A172 (cell line): ENCODE measurements at places on chromosomes 16 and 17.

- DNase-seq: no peak
Measured at GRCh38 chr17:68719431-68719830, 118.3 kb upstream of the FAM20A start.

DNA sequence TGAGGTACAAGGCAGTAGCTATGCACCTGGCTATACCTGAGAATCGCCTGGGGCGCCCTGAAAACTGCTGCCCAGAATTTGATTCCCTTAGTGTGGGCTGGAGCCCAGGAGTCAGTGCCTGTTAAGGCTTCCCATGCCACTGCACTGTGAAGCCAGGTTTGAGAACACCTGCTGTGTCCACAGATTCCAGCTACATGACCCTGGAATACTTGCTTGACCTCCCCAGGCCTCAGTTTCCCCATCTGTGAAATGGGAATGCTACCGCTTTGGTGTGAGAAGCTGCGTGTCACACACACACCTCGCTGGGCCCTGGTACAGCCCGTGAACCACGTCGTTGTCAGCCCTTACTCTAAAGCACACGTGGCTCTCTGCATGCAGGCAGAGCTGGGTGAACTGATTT is 271.0 kb downstream of the C16orf95 start:
- no peak for DNase-seq

DNA sequence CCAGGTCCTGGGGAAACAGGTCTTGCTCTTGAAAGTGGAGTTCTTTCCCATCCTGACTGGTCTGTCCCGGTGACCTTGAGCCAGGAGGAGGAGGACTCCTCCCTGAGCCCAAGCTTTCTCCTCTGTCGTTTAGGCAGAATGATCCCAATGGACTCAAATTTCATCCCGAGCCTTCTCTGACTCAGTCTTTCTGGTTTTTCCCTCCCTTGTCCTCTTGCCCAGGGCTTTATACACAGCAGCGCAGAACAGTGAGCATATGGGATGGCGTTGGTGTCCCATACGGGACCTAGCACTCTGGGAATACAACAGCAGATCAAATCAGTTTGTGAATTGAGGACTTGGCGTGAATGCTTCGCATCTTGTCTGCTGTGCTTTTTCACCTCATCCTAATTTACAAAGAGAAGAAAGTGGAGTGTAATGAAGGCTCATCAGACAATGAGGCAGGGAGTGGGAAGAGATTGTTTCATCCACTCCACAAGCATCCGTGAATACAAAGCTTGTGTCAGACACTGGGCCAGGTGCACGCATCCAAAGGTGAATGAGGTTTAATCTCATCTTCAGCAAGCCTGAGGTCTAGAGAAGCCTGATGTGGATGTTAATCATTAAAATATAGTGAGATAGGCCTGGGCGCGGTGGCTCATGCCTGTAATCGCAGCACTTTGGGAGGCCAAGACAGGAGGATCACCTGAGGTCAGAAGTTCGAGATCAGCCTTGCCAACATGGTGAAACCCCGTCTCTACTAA is 1.1 kb upstream of the XYLT1 start:
- DNase-seq: no peak

DNA sequence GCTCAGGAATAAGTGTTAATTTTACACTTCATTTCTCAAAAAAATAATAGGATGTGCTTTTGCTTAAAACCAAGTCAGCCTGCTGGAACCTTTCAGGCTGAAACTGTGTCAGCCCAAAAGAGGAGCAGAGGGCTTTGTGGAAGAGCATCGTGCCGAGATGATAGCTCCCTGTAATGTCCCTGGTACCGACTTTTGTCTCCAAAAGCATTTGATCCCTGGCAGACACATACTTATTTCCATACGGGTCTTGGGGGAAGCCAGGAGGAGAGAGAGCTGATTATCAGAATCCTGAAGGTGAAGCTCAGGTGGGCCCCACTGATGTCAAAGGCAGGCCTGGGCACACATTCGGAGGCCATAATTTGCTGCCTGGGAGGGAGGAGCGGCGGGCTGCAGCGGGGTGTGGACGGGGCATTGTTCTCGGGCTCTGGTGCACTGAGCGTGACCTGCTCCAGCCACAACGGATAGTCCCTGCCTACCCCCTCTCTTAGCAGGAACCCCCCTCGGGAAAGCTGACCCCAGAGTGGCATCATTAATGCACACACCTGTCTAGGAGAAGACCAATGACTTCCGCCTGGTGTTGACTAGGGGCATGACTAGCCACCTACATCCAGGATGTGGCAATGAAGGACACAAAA is 155.9 kb downstream of the C16orf78 start:
- no peak for DNase-seq

DNA sequence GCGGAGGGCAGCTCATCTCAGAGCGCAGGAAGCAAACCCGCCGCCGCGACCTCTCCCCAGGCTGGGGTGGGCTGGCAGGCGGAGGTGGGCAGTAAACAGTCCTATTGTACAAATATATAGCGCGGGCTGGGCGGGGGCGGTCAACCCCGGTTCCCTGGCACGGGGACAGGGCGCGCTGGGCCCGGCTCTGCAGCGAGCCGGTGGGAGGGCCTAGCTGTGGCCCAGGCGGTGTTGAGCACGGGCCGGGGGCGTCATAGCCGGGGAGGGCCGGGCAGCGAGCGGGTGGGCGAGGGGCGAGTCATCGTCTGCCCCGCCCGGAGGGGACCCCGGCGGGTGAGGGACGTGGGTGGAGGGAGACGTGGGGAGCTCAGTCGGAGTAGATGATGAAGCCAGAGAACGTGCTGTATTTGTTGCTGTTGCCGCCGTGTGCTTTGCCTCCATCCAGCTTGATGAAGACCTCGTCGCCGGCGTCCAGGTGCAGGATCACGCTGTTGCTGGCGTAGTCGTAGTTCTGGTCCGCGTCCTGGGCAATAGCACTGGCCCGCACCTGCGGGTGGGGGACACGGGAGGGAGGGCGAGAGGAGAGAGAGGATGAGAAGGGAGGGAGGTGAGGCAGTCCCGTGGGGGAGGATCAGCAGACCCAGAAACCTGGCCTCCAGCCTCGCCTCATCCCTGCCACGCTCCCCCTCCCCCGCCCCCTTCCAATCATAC is 8.1 kb downstream of the C1QL1 start:
- DNase-seq: no peak

GRCh38 chr17:8898636-8899035 is 31.2 kb upstream of the PIK3R6 start:
- no peak for DNase-seq

DNA sequence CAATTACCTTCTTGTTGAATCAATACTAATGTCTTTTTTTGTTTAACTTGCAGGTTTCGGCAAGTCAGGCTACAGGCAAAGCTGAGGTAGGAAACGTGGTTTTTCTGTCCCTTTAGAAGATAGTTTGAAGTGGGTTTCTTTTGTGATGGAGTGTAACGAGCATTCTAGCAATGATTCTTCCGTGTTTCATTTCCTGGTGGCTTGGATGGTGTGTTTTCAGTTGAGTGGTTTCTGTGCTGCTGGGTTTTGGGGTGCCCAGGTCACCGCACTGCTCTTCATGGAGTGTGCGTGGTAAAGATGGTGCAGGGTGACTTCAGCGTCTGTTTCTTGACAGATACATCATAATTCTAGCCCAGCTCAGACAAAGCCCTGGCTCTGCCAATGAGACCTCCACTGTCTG is 769.7 kb upstream of the EEF2KMT start:
- no peak for DNase-seq

DNA sequence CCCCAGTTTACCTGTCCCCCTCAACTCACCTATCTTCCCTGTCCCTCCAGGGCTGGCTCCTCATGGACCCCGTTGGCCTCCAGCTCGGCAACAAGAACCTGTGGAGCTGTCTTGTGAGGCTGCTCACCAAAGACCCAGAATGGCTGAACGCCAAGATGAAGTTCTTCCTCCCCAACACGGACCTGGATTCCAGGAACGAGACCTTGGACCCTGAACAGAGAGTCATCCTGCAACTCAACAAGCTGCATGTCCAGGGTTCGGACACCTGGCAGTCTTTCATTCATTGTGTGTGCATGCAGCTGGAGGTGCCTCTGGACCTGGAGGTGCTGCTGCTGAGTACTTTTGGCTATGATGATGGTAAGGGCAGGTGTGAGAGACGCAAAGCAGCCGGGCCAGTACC is 31.3 kb downstream of the NLRC5 start:
- DNase-seq: no peak

- DNase-seq: peak; percentile 5
Measured at GRCh38 chr16:7513429-7513828, 180.8 kb downstream of the RBFOX1 start.

GRCh38 chr17:61340431-61341209 is 59.0 kb upstream of the TBX2 start:
- no peak for DNase-seq

- no peak for DNase-seq
Measured at GRCh38 chr17:76492123-76492988, 8.9 kb downstream of the RHBDF2 start.

GRCh38 chr17:11122908-11123307 is 118.1 kb upstream of the SHISA6 start:
- DNase-seq: no peak

DNA sequence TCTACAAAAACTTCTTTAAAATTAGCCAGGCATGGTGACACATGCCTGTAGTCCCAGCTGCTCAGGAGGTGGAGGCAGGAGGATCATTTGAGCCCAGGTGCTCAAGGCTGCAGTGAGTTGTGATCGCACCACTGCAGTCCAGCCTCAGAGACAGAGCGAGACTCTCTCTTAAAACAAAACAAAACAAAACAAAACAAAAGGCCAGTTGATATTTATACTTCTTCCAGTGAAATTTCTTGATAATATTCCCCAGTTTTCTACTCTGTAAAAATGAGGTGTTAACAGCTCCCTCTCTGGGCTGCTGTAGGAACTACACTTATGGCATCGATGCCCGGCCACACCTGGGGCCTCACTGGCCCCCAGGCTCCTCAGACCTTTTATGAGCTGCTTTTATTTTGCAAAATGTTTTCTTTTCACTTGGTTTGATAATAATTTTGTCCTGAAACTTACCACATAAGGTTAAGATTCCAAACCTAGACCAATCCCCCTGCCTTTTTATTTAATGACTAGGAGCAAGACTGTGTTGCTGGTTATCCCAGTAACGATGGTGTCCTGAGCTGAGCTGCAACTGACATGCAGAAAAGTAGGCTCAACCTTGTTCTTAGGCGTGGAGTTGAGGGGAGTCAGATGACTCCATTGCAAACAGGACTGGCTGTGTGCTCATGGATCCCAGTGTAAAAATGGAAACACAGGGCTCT is 17.6 kb downstream of the MAPK8IP3 start:
- DNase-seq: peak; percentile 42

DNA sequence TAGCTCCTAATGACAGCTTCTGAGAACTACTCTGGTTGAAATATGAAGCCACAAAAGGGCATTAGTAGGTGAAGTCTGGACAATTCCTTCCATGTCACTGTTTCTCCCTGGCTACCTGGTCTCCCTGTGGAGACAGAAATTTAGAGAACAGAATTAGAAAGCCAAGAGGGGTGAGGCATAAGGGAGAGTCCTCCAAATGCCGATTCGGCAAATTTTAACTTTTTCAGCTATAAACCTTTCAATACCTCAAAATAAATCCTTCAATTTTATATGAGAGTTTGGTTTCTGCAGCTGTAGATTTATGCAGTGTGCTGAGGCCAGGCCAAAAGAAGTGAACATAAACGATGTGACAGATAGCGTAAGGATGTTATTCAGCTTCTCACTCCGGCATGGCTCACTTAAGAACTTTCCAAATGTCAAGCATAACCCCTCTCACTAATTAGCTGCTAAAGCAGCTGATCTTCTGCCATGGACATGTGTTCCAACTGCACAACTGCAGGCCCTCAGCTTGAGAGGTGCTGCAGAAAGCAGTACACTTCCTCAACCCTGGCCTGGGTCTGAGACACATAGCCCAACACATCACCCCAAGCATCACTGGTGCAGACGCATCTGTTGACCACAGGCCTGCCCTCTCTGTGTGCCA is 247.9 kb upstream of the SOX9 start:
- DNase-seq: no peak

- DNase-seq: no peak
Measured at GRCh38 chr17:61662741-61663140, 71.7 kb upstream of the NACA2 start.

DNA sequence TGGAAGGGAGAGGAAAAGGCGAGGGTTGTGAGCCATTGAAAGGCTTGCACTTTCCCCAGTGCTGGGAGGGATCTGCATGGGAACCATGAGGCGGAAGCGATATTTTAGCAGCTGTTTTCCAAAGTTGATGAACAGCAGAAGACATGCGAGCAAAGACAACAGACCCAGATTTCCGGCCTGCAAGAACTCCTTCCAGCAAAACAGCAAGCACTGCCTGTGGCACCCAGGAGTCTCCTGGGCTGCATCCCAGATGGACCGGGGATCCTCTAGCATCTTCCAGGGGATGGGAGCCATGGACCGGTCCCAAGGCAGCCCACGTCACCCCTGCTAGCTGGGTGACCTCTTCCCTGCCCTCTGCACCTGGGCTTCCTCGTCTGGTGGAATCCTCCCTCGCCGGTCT is 162.8 kb downstream of the IRF8 start:
- no peak for DNase-seq

- no peak for DNase-seq
Measured at GRCh38 chr17:40307740-40308239, 1.2 kb upstream of the RARA start.

DNA sequence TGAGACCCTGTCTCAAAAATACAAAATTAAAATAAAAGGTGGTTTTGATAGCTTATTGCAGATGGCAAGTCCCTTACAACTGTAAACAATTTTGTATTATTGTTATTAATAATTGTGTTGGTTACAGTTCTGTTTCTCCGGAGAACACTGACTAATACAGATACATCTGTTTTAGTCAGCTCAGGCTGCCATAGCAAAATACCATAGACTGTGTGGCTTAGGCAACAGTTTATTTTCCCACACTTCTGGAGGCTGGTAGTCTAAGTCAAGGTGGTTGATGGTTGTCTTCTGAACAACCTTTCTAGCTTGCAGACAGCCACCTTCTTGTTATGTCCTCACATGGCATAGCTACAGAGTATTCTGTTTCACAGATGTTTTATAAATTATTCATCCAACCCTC is 14.2 kb upstream of the IL21R start:
- DNase-seq: no peak

DNA sequence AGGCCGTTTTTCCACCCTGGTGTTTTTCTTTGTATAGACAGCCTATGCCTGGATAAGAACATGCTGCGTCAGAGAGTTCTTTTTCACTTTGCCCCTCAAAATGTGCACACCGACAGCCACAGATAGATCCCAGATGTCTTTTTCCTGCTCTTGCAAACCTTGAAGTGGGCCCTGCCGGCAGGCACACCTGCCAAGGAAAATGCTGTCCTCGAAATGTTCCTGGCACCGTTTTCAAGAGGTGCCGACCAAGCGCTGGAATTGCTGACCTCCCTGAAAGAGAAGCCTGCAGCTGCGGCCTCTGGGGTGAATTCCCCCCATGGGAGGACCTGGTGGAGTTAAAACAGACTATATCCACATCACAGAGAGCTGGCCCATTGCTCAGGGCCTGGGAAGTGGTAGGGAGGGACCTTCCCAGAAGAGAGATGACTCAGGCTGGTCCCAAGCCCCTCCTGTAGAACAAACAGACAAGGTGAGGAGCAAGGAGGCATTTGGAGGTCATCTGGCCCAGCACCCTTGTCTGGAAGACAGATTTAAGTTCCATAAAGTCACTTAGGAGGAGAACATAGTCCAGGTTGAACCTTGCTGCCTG is 668.1 kb downstream of the MAF start:
- DNase-seq: no peak
